ENCODE measurements at places on chromosomes 4 and X.

DNA sequence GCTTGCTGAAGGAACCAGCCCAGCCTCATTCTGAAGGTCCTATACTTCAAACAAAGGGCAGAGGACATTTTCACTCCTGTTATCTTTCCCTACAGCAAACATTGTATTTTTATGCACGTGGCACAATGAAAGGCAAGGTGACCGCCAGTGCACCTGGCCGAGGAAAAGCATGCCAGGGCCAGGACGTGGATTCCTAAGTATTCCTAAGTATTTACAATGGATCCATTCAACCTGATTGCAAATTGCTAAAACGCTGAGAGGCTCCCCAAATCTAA, 127.9 kb upstream of the FTHL17 start:
- no peak for DNase-seq

- peak; percentile 39 for DNase-seq
Observed at GRCh38 chr4:27010334-27010940, 149.8 kb downstream of the STIM2 start.

DNA sequence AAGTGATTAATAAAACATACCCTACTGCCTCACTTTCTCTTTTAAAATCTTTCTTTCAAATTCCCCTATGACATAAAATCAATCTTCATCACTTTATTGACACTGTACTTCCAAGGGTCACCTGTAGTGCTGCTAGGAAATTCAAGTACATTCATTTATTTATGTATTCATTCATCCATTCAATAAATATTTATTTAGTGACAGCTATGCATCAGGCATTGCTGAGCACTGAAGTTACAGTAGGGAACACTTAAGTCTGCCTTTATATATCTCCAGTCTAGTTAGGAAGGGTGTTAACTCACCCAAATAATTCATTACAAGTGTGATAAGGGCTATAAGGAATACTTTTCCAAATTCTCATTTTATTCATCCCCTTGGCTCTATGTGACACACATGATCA, 2.3 kb downstream of the SYTL5 start:
- no peak for DNase-seq

DNA sequence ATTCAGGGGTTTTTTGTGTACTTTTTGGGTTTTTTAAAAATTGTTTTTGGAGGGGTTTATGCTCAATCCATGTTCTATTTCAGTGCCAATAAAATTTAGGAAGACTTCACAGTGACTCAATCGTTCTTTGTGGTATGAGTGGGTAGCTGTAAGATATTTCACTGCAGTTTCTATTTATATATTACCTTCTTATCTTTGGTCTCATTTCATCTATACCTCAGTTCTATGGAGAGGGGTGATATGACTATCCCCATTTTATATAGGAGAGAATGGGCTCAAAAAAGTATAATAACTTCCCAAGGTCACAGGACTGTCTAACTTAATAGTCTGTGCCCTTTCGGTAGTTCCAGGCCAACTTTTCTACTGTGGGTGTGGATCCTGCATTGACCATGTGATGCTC, 74.4 kb downstream of the MSN start:
- no peak for DNase-seq

DNA sequence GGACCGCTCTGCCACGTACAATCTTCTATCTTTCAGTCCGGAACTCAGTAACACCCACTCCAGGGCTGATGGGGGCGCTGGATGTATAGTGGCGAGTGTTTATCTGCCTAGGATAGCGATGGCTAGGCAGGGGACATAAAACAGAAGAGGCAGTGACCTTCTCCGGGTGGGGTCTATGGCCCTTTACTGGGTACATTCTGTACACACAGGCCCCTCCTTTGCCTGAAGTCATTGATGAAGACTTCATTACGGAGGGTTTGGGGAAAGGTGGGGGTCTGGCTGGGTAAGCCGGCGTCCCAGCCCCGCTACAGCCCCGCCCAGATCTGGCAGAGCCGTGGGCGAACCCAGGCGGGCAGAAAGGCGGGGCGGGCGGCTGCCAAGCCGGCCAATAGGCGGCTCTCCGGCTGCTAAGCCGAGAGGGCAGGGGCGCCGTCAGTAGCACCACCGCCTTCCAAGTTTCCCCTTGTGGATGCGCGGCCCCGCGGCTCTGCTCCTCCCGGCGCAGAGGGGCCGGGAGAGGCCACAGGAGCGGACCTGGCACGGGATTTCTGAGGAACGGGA, at the start of gene CHST7:
Gene CHST7 (plus strand): TSS at position 435 of the 561 bp plus-strand sequence. CDS start 167 bp downstream, outside the sequence.
- DNase-seq: peak; percentile 88

DNA sequence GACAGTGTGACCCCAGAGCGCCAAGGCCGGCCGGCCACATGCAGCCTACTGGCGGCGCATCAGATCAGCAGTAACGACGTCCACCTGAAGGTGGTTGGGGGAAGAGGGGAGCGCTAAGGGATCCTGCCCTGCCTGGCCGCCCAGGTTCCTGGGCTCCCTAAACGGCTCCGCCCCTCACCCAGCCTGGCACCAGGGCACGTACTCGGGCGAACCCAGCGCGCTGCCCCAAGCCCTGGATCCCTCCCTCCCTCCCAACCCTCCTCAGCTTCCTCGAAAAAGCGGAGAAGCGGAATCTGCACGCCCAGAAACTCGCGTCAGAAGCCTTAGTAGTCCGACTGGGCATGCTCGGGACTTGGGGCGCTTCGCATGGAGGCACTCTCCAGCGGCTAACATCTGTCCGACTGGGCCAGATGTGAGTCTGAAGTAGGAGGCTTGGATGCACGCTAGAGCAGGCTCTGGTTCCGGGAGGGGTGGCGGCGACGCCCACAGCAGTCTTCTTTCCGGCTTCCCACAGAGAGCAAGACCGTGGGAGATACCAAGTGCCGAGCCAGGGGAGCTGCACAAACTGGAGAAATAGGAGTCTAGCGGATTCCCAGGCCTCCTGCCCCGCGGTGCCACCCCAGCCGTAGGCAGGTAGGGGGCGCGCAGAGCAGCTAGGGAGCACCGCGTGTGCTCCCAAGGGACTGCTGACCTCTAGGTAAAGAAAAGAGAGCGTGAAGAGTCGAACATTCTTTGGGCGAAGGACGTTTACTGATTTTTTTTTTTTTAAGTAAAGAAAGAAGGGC, 114.3 kb upstream of the TEX13C start:
- peak; percentile 85 for DNase-seq

GRCh38 chrX:54116391-54116790, 66.7 kb downstream of the FAM120C start:
- DNase-seq: no peak

- no peak for DNase-seq
Observed at GRCh38 chr4:74203467-74203866, 45.5 kb downstream of the MTHFD2L start.

GRCh38 chrX:98405376-98405775, 1521.7 kb downstream of the RPA4 start:
- DNase-seq: no peak

DNA sequence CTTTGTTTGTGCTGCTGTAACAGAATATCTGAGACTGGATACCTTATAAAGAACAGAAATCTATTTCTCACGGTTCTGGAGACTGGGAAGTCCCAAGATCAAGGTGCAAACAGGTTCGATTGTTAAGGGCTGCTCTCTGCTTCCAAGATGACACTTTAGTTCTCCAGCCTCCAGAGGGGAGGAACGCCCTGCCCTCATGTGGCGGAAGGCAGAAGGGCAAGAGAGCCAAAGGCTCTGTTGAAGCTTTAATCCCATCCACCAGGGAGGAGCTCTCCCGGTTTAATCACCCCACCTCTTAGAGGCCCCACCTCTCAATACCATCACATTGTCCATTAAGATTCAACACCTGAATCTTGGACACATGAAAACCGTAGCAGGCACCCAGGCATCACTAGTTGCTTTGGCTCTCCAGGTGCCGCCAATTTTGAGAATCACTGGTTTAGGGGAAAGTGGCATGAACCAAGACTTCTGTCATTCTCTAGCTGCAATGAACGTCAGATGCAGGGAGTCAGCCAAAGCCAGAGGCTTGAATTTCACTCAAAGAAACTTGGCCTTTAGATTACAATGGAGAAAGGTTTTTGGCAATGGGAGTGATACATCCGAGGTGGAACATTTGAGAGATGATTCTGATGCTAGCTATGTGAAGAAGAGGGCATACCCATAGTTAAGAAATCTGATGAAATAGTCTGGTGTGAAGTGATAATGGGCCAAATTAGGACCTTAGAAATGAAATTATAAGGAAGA, 15.7 kb downstream of the FHL1 start:
- peak; percentile 61 for DNase-seq

DNA sequence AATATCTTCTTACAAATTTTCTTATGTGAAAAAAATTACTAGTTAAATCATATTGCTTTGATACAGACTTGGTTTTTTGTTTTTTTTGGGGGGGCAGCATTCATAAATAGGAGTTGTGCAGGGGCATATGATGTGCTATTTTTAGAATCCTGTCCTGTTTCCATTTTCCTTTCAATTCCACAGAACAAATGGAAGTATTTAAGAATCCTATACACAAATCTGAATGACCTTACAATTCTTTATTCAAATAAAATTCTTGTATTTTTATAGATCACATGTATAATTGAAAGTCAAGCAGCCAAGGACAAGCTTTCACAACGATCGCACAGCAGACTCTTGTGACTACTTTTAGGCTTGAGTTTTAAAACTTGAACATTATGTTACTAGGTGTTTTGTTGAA, 523.9 kb downstream of the ANKRD50 start:
- DNase-seq: no peak

DNA sequence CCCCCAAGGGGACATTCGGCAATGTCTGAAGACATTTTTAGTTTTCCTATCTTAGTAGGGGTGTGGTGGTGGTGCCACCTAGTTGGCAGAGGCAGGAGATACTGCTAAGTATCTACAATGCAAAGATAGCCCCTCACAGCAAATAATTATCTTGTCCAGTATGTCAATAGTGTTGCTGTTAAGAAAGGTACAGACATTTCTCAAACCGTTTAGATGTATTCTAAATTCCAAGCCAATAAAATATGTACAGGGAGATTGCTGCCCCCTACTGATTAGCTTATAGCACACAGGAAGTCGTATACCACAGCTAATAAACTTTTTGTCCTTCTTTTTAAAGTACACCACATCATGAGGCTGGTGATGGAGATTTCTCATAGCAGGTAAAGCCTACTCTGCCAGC, 260.5 kb downstream of the TMA16 start:
- no peak for DNase-seq

DNA sequence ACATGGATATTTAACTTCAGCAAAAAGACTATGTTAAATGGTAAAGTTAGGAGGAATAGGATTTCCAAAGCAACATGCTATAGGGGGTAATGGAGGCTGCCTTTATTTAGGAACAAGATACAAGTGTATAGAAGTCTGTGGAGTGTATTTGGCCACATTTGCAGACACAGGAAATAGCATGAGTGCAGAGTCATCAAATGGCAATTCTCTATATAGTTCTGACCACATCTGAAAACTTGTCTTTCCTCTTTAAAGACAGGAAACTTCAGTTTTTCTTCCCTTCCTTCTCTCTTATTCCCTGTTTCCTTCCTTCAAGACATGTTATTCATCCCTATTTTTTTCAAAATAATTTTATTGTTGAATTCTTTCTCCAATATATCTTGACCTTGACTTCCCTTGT, 119.3 kb upstream of the PITX2 start:
- no peak for DNase-seq

GRCh38 chrX:134572816-134573682, 85.2 kb downstream of the PLAC1 start:
- DNase-seq: no peak

DNA sequence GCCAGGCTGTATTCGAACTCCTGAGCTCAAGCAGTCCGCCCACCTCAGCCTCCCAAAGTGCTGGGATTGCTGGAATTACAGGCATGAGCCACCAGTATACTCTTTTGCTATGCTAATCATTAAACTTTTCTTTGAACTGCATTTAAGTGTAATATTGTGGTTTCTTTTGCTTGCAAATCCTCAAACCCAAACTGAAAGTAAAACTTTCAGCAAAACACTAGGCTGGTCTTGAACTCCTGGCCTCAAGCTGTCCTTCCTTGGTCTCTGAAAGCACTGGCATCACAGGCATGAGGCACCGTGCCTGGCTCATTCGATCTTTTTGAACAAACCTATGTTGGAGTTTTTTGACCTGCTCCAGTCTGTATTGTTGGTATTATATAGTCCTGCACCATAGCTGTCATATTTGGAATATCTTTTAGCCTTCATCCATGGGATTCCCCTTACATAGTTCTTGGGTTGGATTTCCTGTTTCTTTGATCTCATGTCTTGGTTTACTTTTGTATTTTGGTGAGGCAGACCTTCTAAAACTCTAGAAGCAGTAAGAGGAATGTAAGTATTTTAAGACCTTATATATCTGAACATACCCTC, 34.1 kb downstream of the MOB1B start:
- no peak for DNase-seq

- DNase-seq: peak; percentile 61
Observed at GRCh38 chrX:69387567-69388487, 116.3 kb upstream of the NALF2 start.

- no peak for DNase-seq
Observed at GRCh38 chr4:126937846-126938422, 694.8 kb upstream of the INTU start.

GRCh38 chr4:86264241-86264640, 95.6 kb downstream of the MAPK10 start:
- DNase-seq: no peak

DNA sequence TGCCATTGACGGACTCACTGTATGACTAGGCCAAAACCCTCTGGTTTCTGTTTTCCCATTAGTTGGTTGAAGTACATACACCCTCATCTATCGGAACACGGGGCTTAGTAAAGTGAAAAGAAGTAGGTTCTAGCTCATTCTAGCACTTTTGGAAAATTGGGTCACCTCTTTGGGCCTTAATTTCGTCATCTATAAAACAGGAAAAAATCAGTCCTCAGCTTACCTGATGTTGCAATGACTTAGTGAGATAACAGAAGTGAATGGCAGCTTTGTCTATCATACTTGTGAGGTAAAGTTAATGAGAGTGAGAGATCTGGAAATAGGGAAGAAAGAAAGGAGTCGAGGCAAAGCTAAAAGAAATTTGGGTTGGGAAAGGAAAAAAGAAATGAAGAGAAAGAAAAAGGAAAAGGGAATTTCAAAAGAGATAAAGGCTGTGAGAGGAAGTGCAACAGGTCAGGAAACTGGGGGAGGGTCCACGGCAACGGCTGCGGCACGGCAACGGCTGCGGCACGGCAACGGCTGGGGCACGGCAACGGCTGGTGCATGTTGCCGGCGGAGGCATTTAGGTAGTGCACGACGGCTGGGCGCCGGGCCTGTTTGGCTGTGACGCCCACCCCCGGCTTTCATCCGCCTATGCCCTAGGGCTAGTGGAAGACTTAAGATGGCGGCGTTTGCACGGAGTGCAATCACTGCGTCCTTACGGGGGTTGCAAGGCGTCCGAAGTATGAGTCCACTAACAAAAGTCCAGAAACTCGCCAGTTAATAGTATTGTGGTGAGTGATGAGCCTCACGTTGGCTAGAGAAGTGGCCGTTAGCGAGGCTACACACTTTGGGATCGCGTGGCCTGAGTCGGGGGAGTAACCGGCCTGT, 360.1 kb upstream of the ZCCHC13 start:
- DNase-seq: peak; percentile 95

- DNase-seq: no peak
Observed at GRCh38 chr4:120841580-120841979, 80.9 kb downstream of the PRDM5 start.
